ENCODE measurements at places on chromosomes 5 and 9.

DNA sequence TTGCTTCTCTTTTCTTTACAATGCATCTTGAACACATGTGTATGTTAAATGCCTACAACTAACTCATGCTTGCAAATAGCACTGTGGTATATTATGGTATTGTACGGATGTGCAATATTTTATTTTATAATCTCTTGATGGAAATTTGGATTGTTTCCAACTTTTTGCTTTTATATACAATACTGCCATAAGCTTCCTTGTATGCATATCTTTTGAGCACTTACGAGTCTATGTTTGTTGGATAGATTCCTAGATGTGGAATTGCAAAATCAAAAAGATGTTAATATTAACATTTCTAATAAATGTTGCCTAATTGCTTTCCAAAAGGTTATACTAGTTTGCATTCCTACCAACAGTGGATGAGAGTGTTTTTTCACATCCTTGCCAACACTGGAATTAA is 3.4 kb upstream of the GALNT12 start:
- no peak for DNase-seq

GRCh38 chr5:158406884-158407823 is 548.2 kb upstream of the CLINT1 start:
- DNase-seq: no peak

DNA sequence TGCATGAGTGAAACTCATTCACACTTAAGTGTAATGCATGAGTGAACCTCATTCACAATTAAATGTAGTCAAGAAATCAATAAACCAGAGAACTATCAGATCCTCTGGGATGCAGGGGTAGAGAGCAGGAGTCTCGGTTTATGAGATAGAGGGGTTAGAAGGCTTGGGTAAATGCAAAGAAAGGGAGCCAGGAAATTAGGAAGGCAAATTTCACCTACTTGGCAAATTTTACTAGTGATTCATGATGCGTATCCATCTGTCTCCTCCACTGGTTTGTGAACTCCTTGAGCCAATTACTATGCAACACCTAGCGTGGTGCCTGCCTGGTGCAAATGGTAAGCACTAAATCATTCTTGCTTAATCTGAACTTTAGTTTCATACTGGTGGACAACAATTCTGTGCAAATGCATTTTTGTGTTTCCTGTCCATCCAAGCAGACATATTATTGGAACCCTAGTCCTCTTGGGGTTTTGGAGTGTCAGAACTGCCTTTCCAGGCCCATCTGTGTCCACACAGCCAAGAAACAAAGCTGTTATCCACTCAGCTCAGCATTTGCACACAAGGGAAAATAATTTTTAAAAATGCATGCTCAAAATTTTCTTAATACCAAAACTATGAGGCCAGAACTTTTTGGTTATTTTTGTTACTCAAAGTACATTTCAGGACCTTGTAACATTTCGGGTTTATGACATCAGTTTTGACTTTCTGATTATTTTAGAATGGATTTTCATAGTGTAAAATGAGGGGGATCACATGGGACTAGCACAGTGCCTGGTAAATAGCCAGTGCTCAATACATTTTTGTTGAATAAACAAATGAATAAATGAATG is 5.2 kb downstream of the HAPLN1 start:
- DNase-seq: no peak

DNA sequence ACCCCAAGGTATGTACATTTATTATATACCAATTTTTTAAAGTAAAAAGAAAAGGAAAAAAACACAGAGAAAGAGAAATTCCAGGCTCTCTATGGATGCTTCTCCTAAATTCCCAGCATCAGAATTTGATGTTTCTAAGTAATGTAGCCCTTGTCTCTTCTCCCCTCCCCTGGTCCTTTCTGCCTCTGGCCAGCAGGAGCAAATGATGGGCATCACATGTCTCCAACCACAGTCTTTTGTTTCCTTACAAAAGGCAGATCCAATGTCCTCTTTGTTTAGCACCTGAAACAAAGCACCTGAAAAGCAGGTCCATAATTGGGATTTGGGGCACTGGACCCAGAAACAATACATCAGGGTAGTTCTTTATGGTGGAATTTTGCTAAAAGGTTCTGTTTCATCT is 50.4 kb upstream of the APC start:
- DNase-seq: no peak

GRCh38 chr9:81671880-81672280 is 17.5 kb downstream of the TLE1 start:
- no peak for DNase-seq

DNA sequence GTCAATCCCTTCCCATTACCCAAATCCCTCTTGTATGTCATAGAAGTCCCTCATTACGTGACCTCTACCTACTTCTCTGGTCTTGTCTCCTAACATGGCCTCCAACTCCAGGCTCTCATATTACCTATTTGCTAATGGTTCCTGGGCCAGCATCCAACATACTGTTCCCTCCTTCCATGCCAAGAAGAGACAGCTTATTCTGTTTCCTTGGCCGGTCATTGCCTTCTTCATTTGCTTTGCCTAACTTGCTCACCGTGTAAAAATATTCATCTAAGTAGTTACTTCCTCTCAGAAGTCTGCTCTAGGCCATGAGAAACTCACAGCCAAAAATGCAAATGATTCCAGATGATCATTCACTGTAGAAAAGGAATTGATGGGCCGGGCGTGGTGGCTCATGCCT is 8.9 kb upstream of the IL6ST start:
- no peak for DNase-seq

DNA sequence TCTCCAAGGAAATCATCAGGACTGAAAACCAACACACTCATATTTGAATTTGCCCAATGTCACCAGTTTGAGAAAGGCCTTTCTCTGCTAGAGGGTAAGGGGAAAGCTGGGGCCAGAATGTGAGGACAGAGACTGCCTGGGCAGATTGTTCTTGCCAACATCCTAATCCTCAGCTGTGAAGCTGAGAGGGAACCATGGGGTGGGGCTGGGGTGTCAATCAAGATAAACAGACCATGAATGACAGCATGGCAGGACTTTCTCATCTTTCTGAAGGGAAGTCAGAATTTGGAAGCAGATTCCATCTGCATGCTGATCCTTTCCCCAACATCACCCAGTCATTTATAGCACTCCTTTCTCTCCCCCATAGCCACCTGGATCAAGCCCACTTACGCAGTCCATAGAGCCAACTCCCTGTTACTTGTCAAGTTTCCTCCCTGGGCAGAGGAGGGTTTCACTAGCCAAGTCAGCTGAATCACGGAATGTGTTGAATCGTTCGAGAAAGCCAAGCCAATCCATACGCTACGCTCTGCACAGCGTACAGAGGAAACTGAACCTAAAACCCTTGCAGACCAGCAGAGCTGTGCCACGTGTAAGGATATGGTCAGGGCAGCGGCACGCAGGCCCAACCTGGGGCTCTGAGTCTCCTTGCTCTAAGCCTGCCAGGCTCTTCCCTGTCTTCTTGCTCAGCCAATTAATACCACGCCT is 14.9 kb downstream of the GLDC start:
- no peak for DNase-seq

DNA sequence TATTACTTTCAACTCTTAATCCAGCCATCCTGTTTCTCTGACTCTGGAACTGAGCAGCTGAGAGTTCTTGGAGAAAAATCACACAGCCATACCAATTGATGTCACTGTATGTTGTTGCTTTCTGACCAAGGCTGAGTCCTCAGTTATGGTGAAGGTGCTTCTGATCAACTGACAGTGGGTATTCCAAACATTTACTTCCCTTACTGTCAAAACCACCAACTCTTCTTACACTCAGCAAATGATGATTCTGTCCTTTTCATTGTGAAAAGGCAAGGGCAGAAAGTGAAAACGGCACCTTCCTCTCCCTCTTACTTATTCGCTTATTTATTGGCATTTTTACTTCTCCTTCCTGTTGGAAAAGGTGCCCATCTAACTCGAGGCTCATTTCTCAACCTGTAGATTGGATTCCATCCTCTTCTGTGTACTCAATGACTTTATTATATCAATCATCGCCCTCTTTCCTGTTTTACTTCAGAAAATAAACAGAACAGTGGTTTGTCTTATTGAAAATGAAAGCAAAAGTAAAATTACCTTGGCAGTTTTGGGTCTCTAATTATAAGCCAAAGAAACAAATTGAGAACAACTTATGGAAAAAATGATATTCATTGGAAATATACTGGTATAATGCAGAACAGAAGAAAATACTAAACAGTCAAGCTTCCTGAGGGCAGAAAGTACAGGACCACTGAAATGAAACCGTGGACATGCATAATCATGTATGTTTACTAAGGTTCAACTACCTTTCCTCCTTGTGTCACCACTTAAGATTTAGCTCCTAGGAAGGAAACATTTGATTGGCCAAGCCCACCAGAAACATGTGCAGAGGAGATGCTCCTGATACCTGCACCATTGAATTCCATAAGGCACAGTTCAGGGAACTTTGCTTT is 104.5 kb upstream of the CHD1 start:
- no peak for DNase-seq

DNA sequence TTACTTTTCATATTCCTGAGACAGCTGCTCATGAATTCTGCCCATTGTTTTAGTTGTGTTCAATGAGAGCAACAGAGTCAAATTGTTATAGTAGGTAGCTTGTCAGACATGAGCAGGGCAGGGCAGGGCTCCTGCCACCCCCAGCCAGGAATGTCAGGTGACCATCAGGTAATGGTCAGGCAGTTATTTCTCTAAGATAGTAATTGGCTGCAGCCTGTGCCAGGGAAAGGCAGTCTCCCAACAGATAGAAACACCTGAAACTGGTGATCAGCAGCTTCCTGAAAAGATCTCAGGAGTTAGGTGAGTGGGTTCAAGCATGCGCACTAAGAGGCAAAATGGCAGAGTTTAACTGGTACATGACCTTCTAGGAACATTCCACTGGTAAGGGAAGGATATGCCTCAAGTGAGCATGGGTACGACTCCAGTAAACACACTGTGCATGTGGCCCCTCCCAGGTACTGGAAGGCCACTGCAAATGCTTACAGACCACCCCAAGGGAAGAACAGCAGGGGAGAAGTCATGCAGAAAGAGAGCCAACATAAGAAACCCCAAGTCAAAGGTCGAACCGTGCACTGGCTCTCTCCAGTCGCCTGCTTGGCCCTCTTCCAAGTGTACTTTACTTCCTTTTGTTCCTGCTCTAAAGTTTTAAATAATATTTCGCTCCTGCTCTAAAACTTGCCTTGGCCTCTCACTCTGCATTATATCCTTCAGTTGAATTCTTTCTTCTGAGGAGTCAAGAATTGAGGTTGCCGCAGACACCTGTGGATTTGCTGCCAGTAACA is 25.1 kb downstream of the CARTPT start:
- no peak for DNase-seq

DNA sequence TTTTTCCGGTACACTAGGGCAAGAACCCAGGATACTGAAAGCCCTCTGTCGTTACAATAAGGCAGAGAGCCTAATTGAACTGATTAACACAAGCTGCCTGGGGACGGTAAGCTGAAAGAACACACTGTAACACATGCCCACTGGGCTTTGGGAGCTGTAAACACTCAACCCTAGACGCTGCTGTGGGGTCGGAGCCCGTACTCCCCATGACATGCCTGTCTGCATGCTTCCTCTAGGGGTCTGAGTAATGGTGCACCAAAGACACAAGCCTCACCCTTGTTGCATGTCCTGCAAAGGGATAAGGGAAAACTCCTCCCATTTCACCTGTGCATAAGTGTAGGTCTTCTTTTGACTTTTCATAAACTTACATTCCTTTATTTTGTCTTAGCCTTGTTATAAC is 194.0 kb downstream of the FBXL7 start:
- no peak for DNase-seq

- no peak for DNase-seq
Observed at GRCh38 chr5:104050436-104050835, 487.8 kb upstream of the NUDT12 start.

GRCh38 chr9:11722957-11723356 is 970.2 kb upstream of the TYRP1 start:
- no peak for DNase-seq

- DNase-seq: no peak
Observed at GRCh38 chr5:142972064-142972570, 201.9 kb downstream of the ARHGAP26 start.

Data from activated B cell treated with CpG ODN at 0.5 μM for 24 hours (primary cell).